CD4-positive, alpha-beta T cell treated with Interleukin-15 for 4 hours (primary cell): ENCODE measurements at places on chromosomes 16 and 17.

- no peak for DNase-seq
Measured at GRCh38 chr16:70681382-70682238, 4.2 kb downstream of the MTSS2 start.

DNA sequence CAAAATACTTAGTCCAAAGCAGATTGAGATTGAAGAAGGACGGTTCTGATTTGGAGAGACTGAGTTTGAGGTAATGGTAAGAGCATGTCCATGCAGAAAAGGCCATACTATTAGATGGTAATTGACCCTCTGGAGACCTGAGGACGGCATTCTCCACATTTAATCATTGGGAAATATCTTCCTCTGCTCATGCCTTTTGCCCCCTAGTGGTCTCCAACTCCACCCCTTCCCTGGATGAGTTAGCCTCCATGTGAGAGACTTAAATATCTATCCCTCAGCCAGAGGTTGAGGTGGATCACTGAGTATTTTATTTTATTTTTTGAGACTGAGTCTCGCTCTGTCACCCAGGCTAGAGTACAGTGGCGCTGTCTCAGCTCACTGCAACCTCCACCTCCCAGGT is 10.4 kb upstream of the OR3A1 start:
- DNase-seq = no peak

DNA sequence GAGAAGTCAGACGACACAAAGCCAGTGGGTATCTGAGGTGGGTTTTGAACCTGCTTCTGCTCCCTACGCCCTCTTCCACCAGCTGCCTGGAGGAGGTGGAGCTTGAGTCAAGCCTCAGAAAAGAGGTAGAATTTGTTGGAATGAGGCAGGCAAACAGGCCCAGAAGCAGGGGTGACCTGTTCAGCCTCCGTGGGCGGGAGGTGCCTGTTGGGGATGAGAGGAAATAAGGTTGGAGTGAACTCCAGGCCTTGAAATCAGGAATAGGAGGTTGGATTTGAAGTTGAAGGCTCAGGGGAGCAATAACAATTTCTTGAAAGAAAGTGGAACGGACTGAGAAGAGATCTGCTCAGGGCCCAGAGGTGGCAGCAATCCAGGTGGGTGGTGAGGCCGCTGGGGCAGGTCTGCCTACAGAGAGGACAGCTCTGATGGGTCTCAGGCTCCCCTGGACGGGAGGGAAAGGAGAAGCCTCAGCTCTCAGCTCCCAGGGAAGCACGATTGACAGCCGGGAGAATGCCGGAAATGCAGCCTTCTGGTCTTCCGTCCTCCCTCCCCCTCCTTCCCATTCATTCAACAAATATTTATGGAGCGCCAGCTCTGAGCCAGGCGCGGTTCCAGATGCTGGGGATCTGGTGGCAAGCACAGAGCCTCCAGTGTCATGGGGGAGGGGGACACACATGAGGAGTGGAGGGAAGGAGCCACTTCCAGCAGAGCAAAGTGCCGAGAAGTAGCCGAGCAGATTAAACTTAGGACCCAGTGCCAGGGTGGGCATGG is 61.9 kb upstream of the CIBAR2 start:
- no peak for DNase-seq

GRCh38 chr17:66002063-66002585 is 189.8 kb downstream of the CEP112 start:
- DNase-seq = no peak

GRCh38 chr16:66135421-66135831 is 231.1 kb upstream of the CDH5 start:
- DNase-seq = no peak

DNA sequence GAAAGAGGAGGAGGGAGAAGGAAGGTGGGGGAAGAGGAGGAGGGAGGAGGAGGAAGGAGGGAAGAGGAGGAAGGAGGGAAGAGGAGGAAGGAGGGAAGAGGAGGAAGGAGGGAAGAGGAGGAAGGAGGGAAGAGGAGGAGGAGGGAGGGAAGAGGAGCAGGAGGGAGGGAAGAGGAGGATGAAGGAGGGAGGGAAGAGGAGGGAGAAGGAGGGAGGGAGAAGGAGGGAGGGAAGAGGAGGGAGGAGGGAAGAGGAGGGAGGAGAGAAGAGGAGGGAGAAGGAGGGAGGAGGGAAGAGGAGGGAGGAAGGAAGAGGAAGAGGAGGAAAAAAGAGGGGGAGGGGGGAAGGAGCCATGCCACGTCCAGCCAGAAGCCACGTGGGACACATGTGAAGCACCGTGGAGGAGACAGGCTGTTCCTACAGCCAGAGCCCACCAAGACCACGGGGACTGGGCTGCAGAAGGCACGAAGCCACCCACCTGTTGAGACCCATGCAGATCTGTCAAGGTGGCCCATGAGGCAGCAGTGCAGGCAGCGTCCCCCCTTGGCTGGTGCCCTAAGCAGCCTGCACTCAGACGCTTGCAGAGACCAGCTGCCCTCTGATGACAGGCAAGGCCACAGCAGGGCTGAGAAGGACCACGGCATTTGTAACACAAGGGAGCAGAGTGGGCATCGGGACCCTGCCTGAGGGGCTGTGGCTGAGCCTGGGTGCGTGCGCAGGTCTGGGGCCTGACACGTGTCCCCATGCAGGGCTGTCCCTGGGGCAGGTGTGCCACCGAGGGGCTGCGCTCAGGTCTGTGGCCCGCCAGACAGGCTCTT is 10.3 kb downstream of the NDUFAF8 start:
- DNase-seq = no peak

DNA sequence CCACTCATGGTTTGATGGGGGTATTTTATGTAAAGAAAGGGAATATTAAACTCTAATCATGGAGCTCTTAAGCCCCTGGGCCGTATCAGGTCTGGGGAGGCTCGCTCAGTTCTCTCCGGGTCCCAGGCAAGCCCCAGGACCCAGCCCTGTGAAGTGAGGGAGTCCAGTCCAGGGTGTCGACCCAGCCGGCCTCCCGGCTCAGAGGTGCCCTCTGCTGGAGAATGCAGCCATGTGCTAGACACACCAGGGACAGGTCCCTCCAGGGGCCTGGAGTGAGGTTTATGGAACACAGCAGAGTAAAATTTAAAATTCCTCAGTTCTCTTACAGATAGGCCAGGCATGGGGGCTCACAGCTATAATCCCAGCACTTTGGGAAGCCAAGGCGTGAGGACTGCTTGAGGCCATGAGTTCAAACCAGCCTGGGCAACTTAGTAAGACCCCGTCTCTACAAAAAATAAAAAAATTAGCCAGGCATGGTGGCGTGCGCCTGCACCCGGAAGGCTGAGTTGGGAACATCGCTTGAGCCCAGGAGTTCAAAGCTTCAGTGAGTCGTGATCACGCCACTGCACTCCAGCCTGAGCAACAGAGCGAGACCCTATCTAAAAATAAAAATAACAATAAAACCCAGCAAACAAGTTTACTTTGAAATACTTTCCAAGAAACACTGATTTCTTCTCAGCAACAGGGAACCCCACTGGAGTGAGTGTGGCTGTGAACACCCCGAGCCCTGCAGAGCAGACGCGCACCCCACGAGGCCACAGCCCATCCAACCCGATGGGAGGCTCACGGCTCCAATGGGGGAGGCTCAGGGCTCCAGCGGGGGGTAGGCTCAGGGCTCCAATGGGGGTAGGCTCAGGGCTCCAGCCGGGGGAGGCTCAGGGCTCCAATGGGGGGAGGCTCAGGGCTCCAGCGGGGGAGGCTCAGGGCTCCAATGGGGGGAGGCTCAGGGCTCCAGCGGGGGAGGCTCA is 72.2 kb downstream of the ZNF778 start:
- DNase-seq = peak; percentile 73

GRCh38 chr16:62041401-62041800 is 5.2 kb upstream of the CDH8 start:
- DNase-seq = no peak

GRCh38 chr16:75420987-75421819 is 12.1 kb downstream of the CFDP1 start:
- no peak for DNase-seq

DNA sequence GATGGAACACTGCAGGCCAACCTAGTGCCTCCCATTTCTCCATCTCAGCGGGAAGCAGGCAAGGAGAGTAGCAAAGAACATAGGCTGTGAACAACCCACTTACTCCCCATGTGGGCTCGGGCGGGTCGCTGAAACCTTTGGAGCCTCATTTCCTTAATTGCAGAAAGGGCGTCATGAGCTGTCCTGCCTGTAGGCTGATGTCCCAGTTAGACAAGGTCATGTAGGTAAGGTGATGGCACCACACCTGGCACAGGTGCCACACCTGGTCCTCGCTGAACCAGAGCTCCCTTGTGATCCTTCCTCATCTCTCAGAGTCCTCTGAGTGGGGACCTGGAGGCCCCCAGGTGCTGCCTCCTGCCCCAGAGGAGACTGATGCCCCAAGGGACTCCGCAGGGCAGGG is 22.9 kb downstream of the ABCC3 start:
- DNase-seq = no peak

- DNase-seq = no peak
Measured at GRCh38 chr16:69444873-69445517, 20.6 kb downstream of the CYB5B start.

- peak; percentile 81 for DNase-seq
Measured at GRCh38 chr17:8109661-8110455, 8.5 kb downstream of the ALOXE3 start.

DNA sequence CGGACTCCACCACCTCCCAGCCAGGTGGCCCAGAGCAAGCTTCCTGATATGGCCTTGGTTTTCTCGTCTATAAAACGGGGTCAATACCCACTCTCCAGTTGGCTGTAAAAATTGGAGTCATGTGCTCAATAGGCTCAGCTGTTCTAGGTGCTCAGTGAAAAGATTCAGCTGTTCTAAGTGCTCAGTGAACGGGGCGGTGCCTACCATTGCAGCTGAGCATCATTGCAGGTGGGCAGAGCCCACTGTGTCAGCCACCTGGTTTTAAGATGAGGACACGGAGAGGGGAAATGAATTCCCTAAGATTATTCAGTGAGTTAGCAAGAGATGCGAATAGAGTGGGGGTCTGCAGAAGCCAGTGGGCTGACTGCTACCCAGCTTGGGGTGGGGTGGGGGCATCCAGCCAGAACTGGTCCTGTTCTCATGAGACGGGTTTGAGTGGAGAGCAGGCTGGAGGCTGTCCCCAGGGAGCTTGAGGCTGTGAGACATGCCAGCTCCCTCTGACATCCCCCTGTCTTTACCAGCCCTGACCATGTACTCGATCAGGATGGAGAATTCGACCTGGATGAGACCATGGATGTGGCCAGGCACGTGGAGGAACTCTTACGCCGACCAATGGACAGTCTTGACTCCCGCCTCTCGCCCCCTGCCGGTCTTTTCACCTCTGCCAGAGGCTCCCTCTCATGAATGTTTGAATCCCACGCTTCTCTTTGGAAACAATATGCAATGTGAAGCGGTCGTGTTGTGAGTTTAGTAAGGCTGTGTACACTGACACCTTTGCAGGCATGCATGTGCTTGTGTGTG is 21.9 kb downstream of the STAT5A start:
- DNase-seq = no peak

- DNase-seq = no peak
Measured at GRCh38 chr17:61486135-61487120, 34.2 kb downstream of the TBX4 start.

GRCh38 chr16:88356124-88356726 is 26.5 kb upstream of the ZNF469 start:
- DNase-seq = no peak

- DNase-seq = no peak
Measured at GRCh38 chr17:2582493-2582892, 11.0 kb upstream of the PAFAH1B1 start.

DNA sequence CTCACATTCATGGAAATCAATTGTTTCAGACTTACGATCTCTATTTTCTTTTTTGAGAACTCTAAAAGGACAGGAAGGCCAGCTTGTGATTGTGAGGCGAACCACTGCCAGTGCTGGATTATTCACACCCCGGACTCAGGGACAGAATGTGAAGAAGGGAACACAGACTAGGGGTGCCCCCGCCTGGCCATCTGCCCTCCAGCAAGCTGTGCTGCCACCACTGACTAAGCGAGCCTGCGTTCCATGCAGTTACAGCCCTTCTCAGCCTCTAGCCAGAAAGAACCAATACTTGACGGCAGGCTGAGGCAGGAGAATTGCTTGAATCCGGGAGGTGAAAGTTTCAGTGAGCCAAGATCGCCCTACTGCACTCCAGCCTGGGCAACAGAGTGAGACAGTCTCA is 2.8 kb downstream of the HAGH start:
- no peak for DNase-seq

- DNase-seq = no peak
Measured at GRCh38 chr17:9432934-9433421, 142.6 kb downstream of the STX8 start.

DNA sequence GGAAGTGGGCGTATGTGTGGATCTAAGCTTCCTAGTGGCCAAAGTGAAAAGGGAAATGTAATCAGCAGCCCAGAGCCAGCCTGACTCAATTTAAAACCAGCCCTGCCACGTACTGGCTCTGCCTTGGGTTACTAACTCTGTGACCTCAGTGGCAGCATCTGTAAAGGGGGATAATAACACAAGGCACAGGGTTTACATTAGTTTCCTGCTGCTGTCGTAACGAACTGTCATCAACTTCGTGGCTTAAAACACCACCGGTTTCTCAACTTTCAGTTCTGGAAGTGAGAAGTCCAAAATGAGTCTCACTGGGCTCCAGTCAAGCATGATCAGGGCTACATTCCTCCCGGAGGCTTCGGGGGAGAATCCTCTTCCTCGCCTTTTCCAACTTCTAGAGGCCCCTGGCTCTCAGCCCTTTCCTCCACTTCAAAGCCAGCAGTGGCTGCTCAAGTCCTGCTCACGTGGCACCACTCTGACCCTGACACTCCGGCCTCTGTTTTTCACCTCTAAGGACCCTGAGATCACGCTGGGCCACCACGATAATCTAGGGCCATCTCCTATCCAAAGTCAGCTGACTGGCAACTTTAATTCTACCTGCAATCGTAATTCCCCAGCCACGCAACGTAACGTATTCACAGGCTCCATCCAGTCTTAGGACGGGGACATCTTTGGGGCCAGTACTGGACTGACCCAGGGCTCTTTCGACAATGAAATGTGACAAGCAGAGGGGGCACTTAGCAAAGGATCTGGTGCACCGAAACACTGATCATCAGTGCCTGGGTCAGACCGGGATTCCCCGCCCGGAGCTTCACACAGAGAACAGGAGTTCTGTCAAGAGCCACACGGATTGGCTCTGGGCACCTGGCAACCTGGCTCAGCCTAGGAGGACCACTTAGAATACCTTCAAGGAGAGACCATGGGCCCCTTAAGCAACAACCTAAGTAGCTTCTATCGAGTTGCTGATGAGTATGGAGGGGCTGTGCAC is 14.5 kb downstream of the TMC6 start:
- peak; percentile 43 for DNase-seq

GRCh38 chr17:34299027-34299426 is 13.5 kb downstream of the CCL11 start:
- DNase-seq = no peak

DNA sequence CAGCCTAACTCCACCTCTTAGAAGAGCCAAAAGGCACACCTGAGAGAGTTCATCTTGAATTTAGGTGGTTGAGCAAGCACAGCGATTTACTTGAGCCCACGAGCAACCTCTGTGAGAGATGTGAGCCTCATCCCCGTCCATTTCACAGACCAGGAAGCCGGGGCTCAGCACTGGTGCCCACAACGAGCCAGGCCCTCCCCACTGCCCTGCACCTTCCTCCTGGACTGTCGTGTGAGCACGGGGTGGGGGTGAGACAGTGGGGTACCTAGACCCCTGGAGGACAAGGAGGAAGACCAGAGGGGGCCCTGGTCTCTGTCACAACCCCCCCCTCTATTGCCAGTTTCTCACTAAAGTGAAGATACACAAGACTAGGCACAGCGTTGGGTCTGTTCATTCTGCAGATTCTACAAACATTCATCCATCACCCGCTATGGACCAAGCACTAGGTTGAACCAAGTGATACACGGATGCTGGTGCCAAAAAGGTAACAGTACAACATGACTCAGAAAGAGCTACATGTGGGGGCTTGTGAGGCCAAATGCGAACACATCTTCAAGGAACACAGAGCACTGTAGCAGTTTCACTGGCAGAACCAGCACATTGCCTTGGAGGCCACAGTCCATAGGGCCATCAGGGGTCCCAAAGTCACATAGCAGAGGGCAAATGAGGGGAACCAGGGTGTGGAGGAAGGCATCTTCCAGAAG is 231.9 kb downstream of the PARN start:
- no peak for DNase-seq
